ENCODE measurements at places on chromosomes 11 and 22.

GRCh38 chr11:16280256-16280682 is 76.1 kb downstream of the SOX6 start:
- no peak for DNase-seq

DNA sequence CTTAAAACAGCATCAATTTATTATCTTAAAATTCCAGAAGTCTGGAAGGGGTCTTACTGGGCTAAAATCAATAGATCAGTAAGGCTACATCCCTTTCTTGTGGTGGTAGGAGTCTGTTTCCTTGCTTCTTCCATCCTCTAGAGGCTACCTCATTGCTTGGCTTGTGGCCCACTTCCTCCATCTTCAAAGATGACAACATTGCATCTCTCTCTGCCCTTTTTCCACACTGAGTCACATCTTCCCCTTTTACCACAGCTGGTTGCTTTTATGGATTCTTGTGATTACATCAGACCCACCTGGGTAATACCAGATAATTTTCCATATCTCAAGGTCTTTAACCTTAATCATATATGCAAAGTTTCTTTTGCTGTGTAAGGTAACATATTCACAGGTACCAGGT is 60.9 kb downstream of the GRIA4 start:
- DNase-seq, result no peak

DNA sequence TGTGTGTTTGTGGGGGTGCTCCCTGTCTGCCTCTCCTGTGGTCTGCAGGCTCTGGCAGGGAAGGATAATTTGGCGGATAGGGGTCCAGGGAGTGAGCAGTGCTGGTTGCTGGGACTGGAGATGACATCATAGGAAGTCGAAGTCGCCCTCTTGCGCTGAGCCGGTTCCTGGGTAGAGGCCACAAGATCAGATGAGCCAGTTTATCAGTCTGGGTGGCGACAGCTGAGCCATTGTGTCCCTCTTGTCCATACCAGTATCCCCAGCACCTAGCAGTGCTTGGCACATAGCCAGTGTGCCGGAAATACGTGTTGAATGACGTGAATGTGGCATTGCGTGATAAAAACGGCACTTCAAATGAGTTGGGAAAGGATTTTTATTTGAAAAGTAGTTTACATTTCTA is 9.8 kb downstream of the APOL5 start:
- DNase-seq, result no peak

GRCh38 chr11:127493330-127494022 is 492.9 kb upstream of the KIRREL3 start:
- no peak for DNase-seq

DNA sequence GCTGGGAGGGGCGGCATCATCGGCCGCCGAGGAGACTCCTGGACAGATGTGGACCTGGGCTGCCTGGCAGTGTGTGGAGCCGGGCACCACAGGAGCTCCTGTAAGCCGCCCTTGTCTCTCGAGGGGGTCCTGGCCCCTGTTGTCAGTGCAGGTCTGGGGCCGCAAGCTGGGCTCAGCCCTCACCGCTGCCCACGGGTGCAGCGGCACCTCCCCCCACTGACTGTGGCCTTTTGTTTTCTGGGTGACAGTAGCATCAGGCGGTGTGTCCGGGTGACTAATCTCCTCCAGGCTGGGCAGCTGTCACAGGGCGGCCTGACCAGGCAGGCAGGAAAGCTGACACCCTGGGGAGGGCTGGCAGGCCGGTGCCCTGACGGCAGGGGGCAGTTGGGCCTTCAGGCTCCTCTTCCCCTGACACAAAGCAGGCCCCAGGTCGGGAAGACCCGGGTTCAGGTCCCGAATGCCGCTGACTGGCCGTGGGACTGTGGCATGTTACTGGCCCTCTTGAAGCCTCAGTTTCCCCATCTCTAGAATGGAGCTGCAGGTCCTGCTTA is 16.3 kb downstream of the DGKZ start:
- DNase-seq, result no peak

DNA sequence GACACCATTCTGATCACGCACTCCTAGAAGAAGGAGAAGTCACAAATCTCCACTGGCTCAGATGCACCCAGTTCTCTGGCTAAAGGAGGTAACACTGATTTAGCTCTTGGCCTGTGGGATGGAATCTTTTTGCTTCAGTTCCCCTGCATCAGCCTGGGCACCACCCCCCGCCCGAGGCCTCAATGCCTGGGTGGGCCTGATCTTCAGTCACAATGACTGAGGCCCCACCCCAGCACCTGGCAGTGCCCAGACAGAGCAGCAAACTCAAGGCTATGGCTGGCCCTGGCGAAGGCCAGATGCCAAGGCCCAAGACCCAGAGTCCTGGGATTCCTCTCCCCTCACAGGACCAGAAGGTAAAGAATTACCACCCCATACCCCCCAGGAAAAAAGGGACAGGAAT is 5.0 kb downstream of the CYB561A3 start:
- DNase-seq, result no peak

DNA sequence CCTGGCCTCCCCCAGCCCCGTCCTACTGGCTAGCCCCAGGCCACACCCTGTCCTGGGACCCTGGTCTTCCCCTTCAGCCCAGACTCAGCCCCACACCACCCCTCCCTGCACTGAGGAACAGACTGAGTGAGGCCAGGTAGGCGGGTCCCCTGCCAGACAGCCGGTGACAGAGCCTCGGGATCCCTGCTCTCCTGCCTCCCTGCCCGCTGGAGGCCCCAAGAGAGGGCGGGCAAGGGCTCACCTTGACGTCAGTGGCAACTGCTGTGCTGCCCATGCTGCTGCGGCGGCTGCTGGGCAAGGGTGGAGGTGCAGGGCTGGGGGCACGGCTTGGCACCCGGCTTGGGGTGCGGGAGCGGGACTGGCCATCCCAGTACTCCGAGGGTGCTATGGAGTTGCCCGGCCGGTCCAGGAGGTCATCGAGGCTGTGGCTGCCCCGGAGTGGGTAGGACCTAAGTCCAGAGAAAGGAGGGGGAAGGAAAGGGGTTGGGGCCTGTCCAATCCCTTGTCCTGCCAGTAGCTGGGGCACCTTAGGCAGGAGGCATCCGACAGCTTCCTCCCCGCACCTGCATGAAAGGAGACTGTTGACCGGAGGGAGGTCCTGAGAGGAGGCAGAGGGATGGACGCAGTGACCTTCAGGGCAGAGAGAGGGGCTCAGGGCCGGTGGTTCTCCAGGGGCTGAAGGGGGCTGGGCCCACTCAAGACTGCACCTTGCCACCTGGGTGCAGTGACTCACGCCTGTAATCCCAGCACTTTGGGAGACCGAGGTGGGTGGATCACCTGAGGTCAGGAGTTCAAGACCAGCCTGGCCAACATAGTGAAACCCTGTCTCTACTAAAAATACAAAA is 2.2 kb upstream of the SLC16A8 start:
- DNase-seq, result no peak

- DNase-seq, result peak; percentile 72
Measured at GRCh38 chr11:46332568-46333393, 14.5 kb upstream of the DGKZ start.

GRCh38 chr11:117458275-117459122 is 130.8 kb downstream of the CEP164 start:
- DNase-seq, result peak; percentile 39

- DNase-seq, result no peak
Measured at GRCh38 chr11:125207866-125208425, 43.4 kb downstream of the PKNOX2 start.

DNA sequence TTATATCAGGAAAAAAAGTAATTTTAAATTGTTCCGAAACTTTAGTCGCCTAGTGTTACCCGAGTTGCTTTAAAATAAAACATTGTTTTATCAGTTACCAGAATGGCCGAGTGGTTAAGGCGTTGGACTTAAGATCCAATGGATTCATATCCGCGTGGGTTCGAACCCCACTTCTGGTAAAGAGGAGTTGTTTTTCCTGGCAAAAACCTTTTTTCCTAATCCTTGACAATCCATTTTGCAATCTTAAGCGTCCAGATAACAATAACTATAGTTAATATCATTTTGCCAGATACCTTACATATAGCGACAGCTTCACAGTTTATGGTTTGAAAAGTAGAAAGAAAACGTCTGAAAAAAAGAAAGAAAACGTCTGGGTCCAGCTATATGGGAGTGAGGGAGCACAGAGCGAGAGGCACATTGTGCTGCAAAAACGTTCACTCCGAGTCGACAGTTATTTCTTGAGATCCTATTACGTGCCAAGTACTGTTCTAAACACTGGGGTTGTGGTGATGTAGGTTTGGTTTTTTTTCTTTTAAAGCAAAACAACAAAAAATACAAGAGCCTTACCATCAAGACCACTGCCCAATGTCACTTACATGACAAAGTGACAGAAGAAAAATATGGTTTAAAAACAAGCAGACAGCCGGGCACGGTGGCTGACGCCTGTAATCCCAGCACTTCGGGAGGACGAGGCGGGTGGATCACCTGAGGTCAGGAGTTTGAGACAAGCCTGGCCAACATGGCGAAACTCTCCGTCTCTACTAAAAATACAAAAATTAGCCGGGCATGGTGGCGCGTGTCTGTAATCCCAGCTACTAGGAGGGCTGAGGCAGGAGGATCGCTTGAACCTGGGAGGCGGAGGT is 40.6 kb downstream of the OR4D9 start:
- no peak for DNase-seq

DNA sequence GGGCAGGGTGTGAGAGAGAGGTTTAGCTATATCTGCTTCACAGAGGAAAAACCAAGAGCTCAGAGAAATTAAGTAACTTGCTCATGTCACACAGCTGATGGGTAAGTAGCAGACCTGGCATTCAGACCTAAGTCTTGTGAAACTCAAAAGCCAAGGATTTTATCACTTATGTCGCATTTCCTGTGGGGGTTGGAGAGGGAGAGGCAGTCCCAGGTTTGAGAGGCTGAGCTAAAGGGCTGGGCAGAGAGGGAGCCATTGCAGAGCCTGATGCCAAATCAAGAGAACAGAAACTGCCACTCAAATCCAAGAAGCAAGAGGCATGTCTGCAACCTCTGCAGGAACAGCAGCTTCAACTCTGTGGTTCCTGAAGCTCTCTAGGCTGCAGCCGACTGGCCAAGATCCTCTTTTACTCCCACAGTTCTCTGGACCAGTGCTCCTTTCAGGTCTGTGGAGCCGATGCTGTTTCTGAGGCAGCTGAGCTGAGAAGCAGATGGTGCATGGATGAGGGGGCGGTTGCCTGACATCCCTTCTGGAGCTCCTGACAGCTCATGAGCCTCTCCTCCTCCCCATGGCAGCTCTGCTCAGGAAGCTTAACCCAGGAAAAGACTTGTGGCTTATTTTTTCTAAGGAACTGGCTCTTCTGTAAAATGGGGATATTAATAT is 47.6 kb upstream of the NAV2 start:
- no peak for DNase-seq

DNA sequence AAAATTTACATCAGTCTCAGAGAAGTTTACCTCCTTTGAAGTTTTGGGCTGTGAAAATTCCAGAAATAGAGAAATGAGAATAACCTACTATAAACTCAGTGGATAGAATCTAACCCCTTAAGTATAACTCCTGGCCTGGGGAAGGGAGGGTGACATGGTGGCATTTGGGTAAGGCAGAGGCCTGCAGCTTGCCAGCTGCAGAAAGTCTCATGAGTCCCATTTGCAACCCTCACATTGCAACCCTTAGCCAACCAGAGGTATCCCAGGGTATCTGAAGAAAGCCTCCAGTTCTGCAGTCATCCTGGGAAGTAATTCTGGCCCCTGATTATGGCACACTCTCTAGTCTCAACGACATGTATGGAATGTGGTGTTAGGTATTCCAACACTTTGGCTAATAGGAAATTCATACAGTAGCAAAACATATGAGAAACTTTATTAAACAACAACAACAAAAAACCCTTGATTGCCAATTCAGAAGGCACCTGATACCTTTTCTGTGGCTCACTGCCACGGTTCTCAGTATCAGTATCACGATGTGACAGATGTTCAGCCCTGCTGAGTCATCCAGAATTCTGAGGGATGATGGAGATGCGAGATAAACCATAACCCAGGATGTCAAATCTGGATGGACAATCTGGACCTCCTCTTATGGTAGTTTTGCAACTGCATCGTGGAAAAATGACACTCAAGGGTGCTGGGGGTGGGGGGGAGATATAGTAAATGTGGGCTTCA is 743.4 kb downstream of the NELL1 start:
- DNase-seq, result no peak

All from stimulated activated naive CD4-positive, alpha-beta T cell treated with Interleukin-2 at 50 U/mL for 16 hours (primary cell).